ENCODE measurements at places on chromosomes 11 and 22.

- DNase-seq = no peak
These were observed 97.0 kb downstream of the RDX start for GRCh38 chr11:110199184-110199981.

DNA sequence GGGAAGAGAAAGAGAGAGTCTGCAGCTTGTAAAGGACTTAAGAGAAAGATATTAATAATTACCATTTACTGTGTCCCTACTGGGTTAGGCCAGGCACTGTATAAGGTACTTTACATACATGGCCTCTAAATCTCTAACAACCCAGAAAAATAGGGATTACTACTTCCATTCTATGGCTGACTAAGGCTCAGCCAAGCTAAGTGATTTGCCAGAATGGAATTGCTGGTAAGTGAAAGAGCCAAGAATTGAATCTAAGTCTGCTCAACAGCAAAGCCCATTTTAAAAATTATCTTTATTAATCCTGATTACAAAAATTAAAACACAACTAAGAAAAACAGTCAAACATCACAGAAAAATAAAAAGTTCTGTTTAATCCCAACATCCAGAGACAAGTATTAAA is 21.4 kb downstream of the XRRA1 start:
- peak; percentile 31 for DNase-seq

DNA sequence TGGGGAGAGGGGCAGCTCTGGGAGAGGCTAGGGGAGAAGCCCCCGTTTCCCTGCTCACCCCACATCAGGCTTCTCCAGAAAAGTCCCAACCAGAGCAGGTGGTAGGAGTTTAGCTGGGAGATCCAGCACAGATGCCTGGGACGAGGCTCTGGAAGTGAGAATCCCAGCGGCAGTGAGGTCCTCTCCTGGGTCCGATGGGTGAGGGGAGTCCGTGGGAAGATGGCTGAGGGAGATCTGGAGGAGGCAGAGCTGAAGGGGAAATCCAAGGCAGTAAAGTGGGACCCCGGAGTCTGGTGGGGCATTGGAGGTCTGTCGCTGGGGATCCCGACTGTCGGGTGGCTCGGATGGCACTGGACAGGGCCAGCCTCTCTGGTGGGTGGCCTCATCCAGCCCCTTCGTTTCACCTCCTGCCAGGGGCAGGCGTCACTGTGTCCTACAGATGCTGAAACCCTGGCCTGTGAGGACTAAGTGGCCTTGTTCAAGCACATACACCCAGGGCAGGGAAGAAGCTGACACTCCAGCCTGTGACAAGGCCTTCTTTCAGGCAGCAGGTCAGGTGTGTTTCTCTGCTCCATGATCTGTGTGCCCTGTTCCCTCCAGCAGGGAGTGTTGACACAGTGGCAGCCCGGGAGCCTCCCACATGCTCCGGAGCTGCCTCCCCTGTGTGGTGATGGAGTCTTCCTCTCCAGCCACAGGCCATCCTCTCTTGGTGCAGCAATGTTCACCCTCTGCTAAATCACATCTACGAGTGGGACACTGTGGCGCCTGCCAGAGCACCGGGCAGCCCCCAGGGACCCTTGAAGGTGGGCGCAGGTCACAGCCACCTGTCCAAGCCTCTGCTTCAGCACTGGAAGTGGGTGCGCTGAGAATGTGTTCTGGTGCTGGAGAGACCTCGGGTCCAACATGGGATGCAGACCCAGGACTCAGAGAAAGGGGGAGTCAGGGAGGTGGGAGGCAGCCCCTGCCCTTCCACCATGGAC is 850.8 kb downstream of the BRD1 start:
- DNase-seq = no peak

DNA sequence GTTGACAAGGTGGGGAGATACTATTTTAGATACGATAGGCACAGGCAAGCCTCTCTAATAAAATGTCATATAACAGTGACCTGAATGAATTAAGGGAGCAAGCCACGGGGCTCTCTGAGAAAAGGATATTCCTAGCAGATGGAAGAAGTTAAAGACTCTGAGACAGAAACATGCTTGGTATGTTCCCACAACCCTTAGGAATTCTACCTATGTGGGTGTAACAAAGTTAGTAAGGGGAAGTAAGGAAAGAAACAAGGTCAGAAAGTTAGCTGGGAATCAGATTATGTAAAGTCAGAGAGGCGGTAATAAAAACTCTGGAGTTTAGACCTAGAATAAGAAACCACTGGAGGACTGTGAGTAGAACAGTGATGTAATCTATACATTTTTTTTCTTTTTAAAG is 59.7 kb upstream of the GDPD4 start:
- peak; percentile 43 for DNase-seq

DNA sequence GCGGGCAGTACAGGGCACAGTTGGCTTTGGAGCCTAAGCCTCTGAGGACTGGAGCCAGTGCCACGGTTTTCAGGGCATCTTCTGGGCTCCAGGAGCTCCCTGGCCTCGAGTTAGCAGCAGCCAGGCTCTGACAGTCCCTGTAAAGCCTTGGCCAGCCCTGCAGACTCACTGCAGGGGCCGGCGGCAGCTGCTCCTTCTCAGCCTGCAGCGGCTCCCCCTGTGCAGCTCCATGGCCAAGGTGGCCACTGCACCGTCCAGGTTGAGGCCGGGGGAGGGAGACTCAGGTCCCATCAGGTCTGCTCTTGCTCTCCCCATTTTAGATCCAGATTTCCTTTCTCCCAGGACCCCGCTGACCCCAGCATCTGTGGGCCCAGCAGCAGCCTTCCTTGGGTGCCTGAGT is 1461.1 kb downstream of the BRD1 start:
- no peak for DNase-seq

- no peak for DNase-seq
These were observed 63.7 kb downstream of the MICAL2 start for GRCh38 chr11:12174128-12174476.

GRCh38 chr22:34437140-34437539 is 516.9 kb upstream of the LARGE1 start:
- DNase-seq = no peak

DNA sequence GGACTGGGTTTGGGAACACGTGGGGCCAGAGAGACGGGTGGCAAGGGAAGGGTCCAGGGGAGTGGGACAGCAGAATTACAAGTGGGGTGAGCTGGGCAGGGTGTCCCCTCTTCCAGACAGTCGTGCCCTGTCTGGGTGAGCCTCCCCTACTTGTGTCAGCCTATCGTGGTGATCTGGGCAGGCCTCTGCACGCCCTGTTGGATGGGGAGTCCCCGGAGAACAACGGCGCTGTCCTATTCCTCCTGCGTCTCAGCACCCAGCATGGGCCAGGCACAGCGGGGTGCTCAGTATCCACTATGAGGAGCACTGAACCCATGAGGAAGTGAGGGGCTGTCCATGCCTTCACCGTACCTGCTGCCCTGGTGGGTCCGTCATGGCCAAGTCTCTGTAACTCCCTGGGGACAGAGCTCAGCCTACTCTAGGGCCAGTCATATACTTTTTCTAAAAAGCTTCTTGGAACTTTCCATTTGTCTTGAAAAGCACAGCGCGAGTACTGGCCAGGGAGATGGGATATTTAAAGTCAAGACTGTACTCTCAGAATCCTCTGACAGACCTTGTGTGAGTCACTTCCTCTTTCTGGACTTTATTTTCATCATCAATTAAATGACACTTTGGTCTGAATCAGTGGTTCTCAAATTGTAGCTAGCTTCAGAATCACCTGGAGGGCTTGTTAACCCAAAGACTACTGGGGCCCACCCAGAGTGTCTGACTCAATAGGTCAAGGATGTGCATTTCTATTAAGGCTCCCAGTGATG is 81.7 kb upstream of the NECTIN1 start:
- DNase-seq = no peak

GRCh38 chr11:5336331-5336730 is 7.0 kb downstream of the OR51B5 start:
- peak; percentile 14 for DNase-seq

DNA sequence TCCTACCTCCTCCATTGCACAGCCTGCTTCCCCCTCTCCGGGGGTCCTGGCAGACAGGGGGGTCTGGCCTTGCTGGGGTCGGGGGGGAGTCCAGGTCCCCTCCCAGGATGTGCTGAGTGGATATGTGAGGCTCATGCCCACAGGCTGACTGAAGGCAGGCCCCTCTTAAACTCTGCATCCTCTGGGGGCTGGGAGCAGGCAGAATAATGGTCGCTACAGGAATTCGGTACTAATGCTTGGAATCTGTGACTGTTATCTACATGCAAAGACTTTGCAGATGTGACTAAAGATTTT is 1.6 kb upstream of the SUN2 start:
- no peak for DNase-seq

- DNase-seq = no peak
These were observed 22.8 kb upstream of the DGAT2 start for GRCh38 chr11:75745807-75746206.

GRCh38 chr11:123103326-123103980 is 41.5 kb upstream of the HSPA8 start:
- DNase-seq = peak; percentile 71

DNA sequence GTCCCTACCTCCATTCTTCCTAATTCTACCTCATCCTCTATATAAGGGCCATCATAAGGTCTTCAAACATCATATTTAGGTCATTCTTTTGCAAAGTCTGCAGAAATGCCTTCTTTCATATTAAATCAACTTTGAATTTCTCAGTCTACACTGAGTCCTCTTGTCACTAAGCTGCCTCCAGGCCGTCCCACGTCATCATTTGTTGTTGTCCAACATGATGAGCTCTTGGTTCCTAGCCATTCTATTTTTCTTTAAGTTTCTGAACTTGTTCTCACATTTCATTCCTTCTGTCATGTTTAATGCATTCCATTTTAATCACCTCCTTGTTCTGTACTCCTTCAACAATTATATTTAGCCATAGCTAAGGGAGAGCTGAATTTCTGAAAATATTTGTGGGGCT is 59.2 kb upstream of the PGR start:
- no peak for DNase-seq

All from AG20443 (cell line).